ENCODE measurements at places on chromosomes 5 and 9.

DNA sequence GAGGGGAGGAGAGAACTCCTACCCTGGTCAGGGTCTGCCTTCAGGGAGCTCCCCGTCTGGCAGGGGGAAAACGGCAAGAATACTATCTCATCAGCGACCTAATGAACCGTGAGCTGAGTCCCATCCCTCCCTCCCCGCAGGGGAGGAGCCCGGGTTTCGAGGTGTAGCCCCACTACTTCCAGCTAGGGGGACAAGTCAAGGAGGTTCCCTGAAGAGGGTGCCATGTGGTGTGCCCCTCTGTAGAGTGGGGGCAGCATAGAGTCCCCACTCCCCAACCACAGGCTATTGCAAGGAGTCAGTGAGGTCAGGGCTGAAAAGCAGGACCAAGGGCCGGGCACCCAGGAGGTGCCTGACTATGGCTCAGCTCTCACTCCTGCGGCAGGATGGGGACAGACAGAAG, 50.9 kb upstream of the RXRA start:
- no peaks in the 10 kb centered on the region for H3K4me1 ChIP-seq
- H3K27ac ChIP-seq = no peak overlapping the region
- no peak overlapping the region for H3K4me3 ChIP-seq
- no peaks in the 10 kb centered on the region for H3K27me3 ChIP-seq

GRCh38 chr5:160152287-160152686, 33.0 kb upstream of the PWWP2A start:
- DNase-seq = no peak
- no peak overlapping the region for H3K27ac ChIP-seq
- H3K36me3 ChIP-seq = no peaks in the 10 kb centered on the region
- no peak overlapping the region for H3K4me3 ChIP-seq

- peak within 1 kb of the TSS; percentile 94 for H3K27ac ChIP-seq
- peaks cover 4% of the 10 kb centered on the region for H3K36me3 ChIP-seq
- H3K4me1 ChIP-seq = no peaks in the 10 kb centered on the region
- H3K27me3 ChIP-seq = no peaks in the 10 kb centered on the region
- peak within 1 kb of the TSS; percentile 86 for H3K4me3 ChIP-seq
- peak; percentile 59 for DNase-seq
Measured at GRCh38 chr5:50666261-50667022, at the start of gene PARP8. PARP8 (plus strand) TSS chr5:50666637; CDS start chr5:50667096, 459 bp downstream.

- no peak overlapping the region for H3K27ac ChIP-seq
- no peak for DNase-seq
- H3K36me3 ChIP-seq = no peaks in the 10 kb centered on the region
- H3K4me3 ChIP-seq = no peak overlapping the region
Measured at GRCh38 chr5:54315736-54316528, 5.6 kb upstream of the ARL15 start.

GRCh38 chr5:3190930-3191329, 404.7 kb upstream of the IRX1 start:
- H3K27me3 ChIP-seq = no peaks in the 10 kb centered on the region
- no peak for DNase-seq
- H3K4me3 ChIP-seq = no peak overlapping the region
- H3K36me3 ChIP-seq = no peaks in the 10 kb centered on the region
- H3K4me1 ChIP-seq = no peaks in the 10 kb centered on the region

DNA sequence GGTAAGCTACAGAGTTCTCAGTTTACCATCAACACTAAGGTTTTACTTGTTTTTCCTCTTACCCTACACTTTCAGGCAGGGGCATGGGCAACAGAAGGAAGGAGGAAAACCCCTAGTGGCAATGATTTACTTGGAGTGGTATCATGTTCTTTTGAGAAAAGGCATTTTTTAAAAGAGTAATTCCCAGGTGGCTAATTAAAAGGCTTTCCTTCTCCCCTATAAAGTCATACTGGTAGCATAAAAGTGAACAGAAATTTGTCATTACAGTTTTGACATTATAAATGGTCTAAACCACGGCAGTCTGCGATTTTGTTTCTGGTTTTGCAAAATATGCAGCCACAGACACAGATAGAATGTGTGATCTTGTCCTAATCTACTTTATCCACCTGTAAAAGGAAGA, 30.9 kb upstream of the OR2K2 start:
- peaks cover 14% of the 10 kb centered on the region for H3K36me3 ChIP-seq
- no peak overlapping the region for H3K27ac ChIP-seq
- DNase-seq = no peak
- no peak overlapping the region for H3K4me3 ChIP-seq
- H3K4me1 ChIP-seq = peaks cover 4% of the 10 kb centered on the region

GRCh38 chr5:66992547-66992946, 204.1 kb downstream of the CD180 start:
- H3K27ac ChIP-seq = no peak overlapping the region
- no peaks in the 10 kb centered on the region for H3K27me3 ChIP-seq
- H3K4me3 ChIP-seq = no peak overlapping the region
- H3K4me1 ChIP-seq = no peaks in the 10 kb centered on the region
- no peaks in the 10 kb centered on the region for H3K36me3 ChIP-seq

DNA sequence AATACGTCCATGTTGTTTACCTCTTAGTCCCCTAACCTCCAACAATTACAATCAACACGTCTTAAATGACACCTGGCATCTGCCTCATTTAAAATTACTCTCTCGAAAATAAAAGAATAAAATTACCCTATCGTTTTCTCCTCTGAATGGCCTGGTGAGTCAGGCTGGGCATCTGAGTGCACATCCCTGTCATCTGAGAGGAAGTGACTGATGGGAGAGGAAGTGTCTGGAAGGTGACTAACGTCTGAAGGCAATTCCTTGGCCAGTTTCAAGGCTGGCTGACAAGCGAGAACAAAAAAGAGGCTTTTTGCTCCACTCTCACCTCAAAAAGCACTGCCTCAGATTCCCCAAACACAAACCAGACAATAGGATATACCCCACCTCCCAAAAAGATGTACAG, 57.7 kb downstream of the MAPKAP1 start:
- peak; percentile 65 for DNase-seq
- no peaks in the 10 kb centered on the region for H3K27me3 ChIP-seq
- H3K4me3 ChIP-seq = no peak overlapping the region
